Stimulated activated CD8-positive, alpha-beta memory T cell treated with anti-CD3 and anti-CD28 coated beads, Interleukin-12 subunit alpha, Interleukin-12 subunit beta, amount 100 ng/mL, for 1 hour (primary cell): ENCODE measurements at places on chromosomes 5 and 9.

GRCh38 chr5:39652036-39652435 lies 227.3 kb upstream of the DAB2 start:
- no peak for DNase-seq

DNA sequence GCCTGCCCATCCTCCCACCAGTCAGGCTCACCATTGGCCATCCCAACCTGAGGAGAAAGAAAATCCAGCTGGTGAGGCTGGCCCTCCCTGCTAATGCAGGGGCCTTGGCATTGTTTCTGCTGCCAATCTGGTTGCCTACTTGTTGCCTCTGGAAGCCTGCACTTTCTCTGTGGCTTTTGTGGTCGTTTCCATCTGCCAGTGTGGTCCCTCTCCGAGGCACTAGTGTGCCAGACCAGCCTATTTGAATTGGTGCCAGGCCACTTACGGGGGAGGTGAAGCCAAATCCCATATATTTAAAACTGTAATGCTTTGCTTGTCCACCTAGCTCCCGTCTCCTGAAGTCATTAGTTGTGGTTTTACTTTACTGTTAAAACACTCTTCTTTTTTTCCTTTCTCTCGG lies 213.4 kb upstream of the ADAMTSL1 start:
- no peak for DNase-seq

DNA sequence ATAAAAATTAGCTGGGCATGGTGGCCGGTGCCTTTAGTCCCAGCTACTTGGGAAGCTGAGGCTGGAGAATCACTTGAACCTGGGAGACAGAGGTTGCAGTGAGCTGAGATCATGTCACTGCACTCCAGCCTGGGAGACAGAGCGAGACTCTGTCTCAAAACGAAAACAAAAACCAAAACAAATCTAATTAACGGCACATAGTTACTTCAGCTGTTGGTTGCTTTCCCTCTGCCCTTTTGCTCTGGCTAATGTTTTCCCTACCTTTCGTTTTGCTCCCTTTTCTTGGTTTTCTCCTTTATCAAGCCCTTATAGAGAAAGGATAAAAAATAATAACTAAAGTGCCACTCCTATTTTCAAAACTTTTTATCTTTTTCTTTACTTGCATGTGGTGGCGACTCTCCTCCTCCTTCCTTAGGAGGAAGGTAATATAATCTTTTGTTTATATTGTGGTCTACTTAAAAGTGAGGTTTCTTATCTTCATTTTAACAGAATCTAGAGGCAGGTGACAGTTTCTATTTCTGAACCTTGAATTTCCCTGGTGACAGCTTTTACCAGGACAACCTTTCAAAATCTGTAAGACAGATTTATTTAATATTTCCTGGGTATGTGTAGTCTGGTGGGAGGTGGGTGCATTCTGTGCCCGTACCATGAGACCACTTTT lies 125.4 kb downstream of the ARHGEF28 start:
- no peak for DNase-seq

DNA sequence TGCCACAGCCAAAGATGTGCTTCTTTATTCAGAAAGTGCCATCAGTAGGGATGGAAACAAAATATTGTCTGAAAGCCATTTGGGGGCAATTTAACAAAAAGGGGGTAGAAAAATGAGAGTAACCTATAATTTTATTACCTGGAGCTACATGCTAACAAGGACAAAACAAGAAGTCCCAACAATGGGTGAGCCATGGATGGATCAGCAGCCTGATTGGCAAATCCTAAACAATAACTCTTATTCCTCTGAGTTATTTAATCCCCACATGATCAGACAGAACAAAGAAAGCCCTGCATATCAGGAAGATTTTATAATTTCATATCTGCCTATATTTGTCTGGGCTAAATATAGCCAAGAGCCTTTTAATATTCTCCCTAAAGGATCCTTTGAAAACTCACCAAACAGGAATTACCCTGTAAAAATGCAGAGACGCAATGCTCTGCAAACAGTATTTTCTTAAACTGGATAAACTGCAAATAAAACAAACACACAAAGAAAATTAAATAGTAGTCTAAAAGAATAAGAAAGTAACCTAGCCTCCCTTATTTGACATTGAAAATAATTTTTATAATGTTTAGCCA lies 483.4 kb downstream of the ZNF608 start:
- DNase-seq, result no peak

DNA sequence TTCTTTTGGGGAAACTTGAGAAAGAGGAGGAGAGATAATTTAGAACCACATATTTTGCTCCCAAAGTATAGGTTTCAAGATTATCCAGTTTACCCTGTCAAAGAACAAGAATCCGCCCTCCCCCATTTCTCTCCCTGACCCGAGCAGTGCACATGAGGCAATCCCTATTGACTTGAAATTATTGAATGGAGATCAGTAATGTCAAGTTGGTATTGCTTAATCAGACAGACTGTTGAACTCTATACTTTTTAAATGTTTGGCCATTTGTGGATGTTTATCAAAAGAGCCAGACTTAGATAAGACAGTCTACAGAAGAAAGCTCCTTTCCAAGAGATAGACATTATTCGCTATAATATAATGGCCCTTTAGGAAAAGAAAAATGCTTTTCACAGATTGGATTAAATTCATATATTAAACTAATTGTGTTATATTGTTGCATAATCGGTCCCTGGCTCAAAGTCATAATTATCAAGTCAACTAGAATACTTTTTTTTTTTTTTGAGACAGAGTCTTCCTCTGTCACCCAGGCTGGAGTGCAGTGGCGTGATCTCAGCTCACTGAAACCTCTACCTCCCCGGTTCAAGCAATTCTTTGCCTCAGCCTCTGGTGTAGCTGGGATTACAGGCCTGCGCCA lies 5.3 kb downstream of the SLC25A25 start:
- no peak for DNase-seq

DNA sequence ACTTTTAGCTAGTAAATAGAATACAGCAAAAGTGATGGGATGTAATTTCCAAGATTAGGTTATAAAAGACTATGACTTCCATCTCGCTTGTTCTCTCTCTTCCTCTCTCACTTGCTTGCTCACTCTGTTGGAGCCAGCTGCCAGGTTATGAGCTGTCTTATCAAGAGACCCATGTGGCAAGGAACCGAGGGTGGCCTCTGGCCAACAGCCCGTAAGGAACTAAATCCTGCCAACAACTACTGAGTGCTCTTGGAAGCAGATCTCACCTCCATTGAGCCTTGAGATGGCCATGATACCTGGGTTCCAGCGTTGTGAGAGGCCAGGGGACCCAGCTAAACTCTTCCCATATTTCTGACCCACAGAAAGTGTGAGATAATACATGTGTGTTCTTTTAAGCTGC lies 636.1 kb downstream of the ACTL7B start:
- no peak for DNase-seq

DNA sequence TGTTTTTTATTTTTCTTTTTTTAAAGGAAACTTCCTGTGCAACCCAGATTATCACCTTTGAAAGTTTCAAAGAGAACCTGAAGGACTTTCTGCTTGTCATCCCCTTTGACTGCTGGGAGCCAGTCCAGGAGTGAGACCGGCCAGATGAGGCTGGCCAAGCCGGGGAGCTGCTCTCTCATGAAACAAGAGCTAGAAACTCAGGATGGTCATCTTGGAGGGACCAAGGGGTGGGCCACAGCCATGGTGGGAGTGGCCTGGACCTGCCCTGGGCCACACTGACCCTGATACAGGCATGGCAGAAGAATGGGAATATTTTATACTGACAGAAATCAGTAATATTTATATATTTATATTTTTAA lies 2.1 kb downstream of the CSF2 start:
- no peak for DNase-seq

GRCh38 chr5:10138395-10139057 lies 111.2 kb downstream of the ATPSCKMT start:
- DNase-seq, result no peak

DNA sequence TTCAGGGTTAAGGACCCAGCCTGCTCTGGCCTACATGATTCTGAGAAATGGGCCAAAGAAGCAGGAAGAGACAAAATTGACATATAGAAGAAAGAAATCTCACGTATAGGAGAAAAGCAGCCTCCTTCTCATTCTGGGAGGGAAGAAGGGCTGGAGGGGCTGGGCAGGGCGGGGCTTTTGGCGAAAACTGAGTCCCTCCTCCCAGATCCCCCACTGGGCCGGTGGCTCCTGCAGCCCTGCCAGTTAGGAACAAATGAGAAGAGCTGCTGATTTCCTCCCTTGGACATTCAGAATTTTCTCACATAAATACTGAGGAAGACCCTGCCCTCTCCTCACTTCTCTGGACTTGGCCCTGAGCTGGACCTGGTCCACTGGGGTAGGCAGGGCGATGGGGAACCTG lies at the start of gene WNT8A:
TSS of gene WNT8A (plus strand) at position 332 of the 400 bp plus-strand sequence. CDS start 95 bp downstream, outside the sequence.
- DNase-seq, result no peak

GRCh38 chr9:20865347-20865746 lies 166.1 kb downstream of the HACD4 start:
- no peak for DNase-seq

DNA sequence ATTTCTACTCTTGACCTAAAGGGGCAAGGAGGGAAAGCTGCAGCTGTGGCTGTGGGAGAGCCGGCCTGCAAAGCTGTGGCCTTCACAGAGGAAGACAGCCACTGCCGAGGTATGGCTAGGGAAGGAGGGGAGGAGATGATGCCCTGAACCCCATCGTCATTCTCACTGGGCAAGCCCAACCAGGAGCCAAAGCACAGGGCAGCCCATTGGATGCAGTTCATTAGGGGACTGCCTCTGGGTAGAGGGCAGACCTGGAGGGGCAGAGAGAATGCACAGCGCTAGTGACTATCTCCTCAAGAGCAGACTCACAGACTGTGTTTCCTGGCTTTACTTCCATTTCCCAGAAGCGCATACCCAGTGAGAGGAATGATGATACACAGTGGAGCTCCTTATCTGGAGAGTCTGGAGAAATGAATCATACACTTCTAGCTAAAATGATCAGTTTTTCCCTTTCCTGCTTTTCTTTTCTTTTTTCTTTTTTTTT lies 47.2 kb upstream of the TTC23L start:
- DNase-seq, result no peak

- no peak for DNase-seq
Observed at GRCh38 chr9:136110082-136111061, 8.3 kb downstream of the TMEM250 start.

DNA sequence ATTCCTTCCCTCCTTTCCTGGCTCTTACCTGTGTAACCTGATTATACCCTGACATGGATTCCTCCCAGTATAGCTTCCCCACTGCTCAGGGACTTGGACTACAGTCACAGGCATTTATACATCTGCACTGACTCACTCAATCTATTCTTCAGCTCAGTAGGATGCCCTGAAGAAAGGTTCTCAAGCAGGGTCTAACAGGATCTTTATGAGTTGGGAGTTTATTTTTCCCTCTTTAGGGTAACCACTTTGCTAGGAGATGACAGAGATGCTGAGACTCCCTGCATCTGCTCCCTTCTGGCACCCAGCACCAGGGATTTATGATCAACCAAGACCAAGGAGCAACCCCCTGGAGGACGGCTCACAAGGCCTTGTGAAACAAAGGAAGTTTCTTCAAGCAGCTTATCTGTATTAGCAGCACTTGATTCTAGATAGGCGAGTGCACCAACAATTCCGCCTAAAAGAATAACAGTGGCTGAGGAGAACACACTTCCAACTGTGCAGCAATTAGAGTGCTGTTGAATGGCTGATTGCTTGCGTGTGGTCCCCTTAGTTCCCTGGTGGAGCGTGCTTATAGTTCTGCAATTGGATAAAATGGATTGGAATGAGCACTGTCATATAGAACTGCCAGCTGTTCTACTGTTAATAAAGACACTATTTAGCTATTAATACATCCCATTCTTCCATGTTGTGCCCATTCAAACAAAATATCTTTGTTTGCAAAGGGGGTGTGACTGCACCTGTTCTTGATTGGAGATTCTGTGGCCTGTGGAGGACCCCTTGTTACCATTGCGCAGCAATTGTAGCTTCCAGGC lies 482.6 kb downstream of the ZNF608 start:
- no peak for DNase-seq

DNA sequence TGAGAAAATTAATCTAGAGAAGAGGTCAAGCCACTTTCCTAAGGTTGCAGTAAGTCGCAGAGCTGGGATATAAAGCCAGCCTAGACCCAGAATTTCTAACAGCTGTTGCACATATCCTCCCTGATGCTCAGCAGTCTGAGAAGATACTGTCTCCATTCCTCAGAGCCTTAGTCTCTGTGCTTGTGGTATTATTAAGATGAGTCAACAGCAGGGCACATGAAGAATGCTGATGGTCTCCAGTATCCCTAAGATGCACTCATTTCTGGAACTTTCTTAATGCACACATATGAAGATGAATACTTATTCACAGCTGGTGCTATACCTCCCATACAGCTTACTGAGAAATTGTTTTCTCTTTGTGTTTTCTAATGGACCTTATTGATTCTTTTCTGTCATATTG lies 32.5 kb downstream of the SGCD start:
- DNase-seq, result no peak

DNA sequence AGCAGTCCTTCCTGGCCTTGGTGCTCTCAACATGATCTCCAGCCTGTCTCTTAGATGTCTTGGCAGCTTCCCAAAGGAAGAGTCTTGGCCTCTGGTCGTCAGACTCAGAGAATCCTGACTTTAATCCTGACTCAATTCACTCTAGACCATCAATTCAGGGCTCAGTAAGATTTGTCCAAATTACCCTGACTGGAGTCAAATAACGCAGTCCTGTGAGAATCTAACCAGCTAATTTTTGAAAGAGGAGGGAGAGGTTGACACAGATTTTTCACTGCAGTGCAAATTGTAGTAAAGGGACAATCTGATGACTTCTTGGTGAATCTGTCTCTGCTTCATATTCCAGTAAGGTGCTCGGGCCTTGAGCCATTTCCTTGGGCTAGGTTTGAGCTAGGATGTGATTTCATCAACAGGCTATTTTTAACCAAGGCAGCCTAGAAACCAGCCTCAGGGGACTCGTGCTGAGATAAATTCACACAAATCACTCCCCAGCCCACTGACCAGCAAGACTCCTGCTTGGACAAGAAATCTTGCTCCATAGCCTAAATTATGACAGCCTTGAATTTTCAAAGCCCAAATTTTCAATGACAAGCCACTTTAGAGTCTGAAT lies 257.4 kb downstream of the ENC1 start:
- no peak for DNase-seq

DNA sequence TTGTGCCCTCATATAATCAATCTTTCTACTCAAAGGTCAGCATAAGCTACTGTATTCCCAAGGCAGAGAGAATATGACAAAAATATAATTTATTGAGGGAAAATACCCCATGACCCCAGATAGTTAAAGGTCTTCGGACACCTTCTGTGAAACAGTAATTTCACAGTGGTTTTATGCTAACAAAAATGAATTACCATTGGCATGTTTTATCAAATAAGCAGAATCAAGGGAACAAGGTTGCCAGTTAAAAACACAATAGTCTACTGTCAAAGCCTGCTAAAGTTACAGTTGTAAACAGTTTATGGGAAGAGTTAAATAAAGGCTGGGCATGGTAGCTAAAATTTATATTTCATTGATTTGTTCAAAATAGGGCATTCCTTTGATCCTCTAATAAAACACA lies 154.3 kb downstream of the GIN1 start:
- no peak for DNase-seq

DNA sequence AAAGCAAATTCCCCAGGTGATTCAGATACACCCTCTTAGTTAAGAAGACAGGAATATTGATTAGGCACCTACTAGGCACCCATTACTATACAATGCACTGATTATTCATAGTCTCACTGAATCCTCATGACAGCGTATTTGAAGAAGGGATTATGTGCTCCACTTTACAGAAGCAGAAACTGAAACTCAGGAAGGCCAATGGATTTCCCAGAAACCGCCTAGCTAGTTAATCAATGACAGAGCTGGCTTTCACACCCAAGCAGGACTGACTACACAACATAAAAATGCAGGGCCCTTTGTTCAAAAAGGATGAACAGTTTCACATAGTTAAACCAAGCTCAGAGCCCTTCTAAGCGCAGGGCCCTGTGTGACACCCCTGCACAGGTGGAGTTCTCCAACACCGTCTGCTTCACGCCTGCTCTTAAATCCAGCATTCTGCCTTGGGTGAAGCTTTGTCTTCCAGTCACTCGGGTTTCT lies 117.3 kb downstream of the TTLL11 start:
- DNase-seq, result no peak
